ENCODE measurements at places on chromosomes 5 and 9.

- no peak for DNase-seq
Measured at GRCh38 chr5:56596155-56596554, 219.2 kb upstream of the MAP3K1 start.

GRCh38 chr5:17215361-17215760 lies 2.1 kb upstream of the BASP1 start:
- DNase-seq, result no peak

DNA sequence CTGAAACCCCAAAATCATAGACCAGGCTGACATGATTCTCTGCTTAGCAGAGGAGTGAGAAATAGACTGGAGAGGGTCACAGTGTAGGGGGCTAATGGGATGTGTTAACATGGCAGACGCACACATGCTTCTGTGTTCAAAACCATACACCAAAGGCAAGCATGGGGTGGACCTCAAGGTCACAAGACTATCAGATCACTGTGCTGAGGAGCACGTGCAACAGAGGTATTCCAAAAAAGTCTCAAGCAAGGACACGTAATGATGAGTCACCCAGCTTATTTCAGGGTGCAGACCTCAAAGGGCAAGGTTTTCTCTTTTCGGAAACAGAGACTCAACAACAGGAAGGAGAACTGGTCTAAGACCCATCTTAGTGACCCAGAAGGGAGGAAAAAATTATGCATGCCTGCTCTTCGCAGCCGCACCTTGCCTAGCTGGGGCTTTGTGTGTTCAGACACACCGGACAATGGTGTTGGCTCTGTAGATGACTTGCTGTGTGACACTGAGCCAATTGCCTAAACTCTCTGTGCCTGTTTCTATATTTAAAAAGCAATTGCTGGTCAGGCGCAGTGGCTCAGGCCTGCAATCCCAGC lies 20.3 kb downstream of the WHRN start:
- DNase-seq, result peak; percentile 41

DNA sequence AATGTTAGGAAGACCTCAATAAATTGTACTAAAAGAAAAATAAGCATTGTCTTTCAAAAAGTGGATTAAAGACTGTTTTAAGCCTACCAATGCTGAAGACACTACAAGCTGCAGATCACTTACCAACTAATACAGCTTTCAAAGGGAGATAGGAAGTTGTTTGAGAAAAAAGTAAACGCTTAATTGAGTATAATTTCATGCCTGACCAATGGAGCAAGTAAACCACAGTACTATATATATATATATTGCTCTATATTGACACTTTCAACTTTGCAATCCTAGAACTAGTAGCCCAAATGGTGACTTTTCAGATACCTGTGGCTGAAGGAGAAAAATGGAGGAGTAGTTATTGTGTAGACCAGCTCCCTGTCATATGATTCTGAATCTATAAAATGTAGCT lies 85.7 kb downstream of the FREM1 start:
- DNase-seq, result no peak

DNA sequence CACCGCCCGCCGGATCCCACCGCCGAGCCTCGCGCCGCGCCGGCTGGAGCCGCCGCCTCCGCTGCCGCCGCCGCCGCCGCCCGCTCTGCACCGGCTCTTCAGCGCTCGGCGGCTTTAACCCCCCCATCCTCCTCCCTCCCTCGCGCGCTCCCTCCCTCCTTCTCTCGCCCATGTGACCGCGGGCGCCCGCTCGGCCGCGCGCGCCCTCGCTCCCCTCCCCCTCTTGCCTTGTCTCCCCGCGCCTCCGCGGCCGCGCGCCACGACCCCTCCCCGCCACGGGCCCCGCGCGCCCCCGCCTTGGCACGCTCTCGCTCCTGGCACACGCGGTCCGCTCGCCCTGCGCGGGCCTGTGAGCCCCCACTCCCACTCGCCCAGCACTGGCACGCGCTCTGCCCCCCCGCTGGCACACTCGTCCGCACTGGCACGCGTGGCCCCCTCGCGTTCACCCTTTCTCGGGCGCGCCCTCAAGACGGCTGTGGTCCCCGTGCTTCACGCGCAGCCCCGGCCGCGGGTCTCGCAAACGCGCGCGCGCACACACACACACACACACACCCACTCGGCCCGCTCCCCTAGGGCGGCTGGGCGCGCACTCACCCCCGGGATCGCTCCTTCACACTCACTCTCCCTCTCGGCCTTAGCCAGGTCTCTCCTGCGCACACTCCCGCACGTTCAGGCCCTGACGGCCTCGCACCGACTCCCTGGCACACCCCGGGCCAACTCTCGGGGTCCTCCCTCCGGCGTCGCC lies at the start of gene CNTFR:
TSS of gene CNTFR (minus strand) at position 89 of the 745 bp plus-strand sequence. CDS start 20,743 bp downstream, outside the sequence.
- DNase-seq, result no peak

DNA sequence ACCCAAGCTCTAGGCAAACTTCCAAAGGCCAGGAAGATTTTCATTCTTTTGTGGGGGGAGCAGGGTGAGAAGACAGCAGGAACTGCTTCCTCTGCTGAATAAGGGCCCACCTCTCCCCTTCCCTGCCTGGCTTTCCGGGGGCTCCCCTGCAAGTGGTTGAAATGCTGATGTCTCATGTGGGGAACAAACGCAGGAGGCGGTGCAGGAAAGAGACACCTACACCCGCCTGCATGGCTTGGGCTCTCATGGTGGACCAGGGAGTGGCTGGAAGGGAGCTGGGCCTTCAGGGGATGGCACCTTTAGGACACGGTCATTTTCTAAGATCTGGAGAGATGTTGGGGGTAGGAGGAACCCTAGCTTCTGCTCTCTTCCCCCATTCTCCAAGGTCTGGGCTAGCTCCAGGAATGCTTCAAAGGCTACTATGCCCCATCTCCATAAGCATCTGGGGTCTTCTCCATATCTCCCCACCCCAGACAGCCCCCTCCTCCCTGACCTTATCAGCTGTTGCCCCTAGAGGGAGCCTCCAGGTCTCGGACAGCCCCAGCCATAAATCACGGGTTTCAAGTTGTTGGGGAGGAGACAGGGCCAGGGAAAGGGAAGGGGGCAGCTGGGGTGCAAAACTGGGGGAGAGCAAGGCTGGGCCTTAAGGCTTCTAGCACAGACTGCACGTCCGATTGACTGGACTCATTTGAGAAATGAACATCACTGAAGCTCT lies 76.6 kb downstream of the PSD2 start:
- DNase-seq, result no peak

GRCh38 chr5:50855001-50855400 lies 188.6 kb downstream of the PARP8 start:
- no peak for DNase-seq

GRCh38 chr9:30349526-30350513 lies 2034.6 kb upstream of the ACO1 start:
- no peak for DNase-seq

GRCh38 chr5:171453056-171453725 lies 33.7 kb downstream of the FGF18 start:
- no peak for DNase-seq

DNA sequence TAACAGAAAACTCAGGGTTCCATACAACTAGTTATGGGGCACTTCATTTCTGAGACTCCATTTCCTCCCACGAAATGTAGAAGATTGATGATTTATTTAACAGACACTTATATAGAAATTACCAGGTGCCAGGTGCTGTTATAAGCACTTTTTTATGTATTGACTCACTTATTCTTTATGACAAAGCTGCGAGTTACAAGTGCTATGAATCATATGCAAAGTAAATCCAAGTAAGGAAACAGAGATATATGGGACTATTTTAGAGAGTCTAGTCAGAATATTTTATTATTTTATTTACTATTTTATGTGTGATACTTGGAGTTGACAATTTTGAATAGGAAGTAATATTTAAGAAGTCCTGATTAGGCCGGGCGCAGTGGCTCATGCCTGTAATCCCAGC lies 822.8 kb upstream of the C9orf72 start:
- DNase-seq, result no peak

GRCh38 chr9:114395334-114395617 lies 7.5 kb upstream of the AKNA start:
- no peak for DNase-seq

- DNase-seq, result no peak
Measured at GRCh38 chr5:78726003-78726402, 77.4 kb upstream of the LHFPL2 start.

DNA sequence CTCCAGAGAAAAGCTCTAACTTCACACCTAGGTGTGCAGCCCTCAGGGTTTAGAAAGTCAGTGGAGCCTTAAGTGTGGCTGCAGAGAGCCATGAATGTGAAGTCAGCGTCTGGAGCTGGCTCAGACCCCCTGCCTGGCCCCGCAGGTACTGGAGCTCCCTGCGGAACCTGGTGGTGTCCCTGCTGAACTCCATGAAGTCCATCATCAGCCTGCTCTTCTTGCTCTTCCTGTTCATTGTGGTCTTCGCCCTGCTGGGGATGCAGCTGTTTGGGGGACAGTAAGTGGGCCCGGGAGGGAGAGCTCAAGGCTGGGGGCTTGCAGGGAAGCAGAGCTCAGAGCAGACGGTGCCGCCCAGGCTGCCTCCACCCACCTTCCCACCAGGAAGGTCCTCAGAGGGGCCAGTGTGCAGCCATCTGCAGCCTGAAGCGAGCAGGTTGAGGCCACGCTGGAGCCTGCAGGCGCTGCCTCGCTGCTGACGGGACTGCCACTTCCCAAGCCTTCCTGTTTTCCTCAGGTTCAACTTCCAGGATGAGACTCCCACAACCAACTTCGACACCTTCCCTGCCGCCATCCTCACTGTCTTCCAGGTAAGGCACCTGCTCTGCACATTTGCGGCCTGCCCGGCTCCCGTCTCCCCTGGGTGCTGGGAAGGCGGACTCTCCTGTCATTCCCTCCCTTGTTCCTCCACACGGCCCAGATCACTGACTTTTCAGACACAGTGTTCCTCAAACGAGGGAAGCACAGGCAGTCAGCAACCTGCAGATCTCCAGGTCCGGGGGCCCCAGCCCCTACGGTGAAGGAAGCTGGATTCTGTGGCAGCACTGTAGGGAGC lies 108.9 kb downstream of the CACNA1B start:
- DNase-seq, result no peak

- DNase-seq, result no peak
Measured at GRCh38 chr5:142492781-142493281, 168.0 kb upstream of the SPRY4 start.

- DNase-seq, result no peak
Measured at GRCh38 chr5:111360173-111360572, 136.0 kb downstream of the CAMK4 start.

GRCh38 chr5:168286386-168286785 lies 5.1 kb upstream of the WWC1 start:
- DNase-seq, result no peak

- peak; percentile 5 for DNase-seq
Measured at GRCh38 chr9:4077499-4078102, 222.3 kb downstream of the GLIS3 start.

DNA sequence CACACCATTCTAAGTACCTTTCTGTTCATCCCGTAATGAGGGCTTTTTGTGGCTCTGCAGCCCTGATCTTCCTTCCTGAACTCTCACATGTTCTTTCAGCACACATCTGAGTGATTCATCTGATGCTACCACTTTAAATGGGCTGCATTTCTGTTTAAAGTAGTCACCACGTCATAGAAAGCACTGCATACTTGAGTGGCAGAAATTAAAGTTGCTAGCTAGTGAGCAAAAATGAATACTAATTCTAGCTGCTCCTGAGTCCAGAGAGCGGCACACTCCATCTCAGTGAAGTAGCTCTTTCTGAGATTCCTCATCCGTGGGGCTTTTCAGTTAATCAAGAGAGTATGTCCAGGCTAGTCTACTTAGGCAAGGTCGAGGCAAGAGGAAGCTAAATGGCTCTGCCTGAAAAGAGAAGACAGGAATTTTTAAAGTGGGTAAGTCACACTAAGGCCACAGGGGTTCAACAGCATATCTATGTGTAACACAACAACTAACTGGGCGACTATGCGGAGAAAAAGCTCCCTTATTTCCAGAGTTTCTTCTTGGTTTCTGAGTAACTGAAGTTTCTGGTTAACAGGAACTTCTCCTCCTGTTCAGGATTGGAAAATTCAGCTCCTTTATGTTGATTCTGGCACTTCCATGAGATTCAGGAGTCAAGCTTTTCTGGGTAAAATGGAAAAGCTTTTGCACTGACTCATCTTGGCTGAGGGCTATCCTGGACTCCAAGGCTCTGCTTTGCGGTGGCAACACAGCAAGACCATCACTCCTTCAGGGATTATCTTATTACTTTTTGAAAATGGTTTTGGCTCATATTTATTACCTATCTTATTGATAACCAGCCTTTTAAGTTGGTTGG lies 109.5 kb downstream of the TAF11L14 start:
- DNase-seq, result no peak

- no peak for DNase-seq
Measured at GRCh38 chr9:97970165-97970564, 13.0 kb upstream of the ANP32B start.

GRCh38 chr5:38672059-38672788 lies 115.8 kb upstream of the LIFR start:
- no peak for DNase-seq

- no peak for DNase-seq
Measured at GRCh38 chr5:162209005-162209605, 141.5 kb downstream of the GABRG2 start.

GRCh38 chr9:38194870-38195269 lies 125.8 kb upstream of the SHB start:
- DNase-seq, result no peak

All from stimulated activated CD4-positive, alpha-beta T cell treated with anti-CD3 and anti-CD28 coated beads, Interleukin-2, amount 100 ng/mL, for 4 hours (primary cell).